ENCODE measurements at places on chromosomes 2 and 18.

DNA sequence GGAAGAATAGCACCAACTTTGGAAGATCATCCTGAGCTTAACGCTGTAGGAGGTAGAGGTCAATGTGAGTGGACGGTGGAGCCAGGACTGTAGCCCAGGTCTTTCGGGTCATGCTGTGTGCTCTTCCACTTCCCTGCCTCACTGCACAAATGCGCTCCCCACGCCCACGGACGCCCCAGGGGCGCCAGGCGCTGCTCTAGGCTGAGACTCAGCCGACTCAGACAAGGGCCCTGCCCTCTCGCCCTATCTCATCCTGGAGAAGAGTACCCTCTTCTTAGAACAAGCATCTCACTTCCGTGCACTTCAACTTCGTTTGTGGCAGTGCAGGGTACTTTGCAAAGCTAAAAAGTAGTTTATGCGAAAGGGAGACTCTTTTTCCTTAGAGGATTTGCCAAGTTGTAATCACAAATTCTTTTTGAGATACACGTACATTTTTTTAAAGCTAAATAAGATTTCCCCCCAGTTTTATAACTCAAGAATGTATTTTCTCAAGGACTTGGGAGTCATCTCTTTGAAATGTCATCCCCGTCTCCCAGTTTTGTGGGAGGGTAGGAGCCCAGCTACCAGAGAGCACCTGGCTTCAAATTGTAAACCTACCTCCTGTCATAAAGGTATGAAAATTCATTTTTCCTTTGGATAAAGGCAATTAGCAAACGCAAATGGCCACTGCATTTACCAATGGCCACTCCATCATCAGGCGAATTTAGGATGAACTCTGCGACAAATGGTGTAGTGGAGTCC, 1.2 kb upstream of the PRELID3A start:
- no peak for DNase-seq

DNA sequence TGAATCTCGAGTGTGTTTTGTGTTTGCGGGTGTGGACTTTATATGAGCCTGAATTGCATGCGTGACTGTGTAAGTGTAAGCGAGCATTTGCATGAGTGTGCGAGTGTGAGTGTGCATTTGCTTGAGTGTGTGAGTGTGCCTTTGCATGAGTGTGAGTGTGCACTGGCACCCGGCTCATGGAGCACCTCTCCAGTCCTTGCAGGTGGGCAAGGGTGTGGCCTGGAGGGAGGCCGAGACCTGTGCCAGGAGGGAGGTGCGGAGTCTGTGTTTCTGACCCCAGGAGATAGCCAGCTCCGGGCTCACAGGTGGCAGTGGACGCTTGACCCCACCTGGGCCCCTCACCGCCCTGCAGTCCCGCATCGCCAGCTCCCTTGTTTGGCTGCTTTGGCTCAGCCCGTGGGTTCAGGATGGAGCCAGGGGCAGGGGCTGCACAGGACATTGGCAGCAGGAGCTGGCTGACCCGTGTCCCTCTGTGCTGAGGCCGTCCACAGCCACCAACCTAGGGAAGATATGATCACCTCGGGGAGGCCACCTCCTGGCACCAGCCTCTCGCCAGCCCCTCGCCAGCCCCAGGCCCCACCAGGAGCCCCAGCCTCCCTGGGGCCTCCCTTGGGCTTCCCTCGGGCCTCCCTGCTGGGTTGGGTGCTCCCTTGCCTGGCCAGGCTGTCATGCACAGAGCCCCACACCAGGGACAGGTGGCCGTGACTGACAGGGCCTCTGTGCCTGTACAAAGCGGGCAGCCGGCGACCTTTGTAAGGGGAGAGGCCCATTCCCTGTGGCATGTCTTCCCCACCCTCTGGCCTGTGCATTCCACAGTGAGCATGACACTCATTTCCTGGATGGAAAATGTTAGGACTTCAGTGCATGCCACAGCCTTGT, 81.6 kb downstream of the PTGR3 start:
- no peak for DNase-seq

DNA sequence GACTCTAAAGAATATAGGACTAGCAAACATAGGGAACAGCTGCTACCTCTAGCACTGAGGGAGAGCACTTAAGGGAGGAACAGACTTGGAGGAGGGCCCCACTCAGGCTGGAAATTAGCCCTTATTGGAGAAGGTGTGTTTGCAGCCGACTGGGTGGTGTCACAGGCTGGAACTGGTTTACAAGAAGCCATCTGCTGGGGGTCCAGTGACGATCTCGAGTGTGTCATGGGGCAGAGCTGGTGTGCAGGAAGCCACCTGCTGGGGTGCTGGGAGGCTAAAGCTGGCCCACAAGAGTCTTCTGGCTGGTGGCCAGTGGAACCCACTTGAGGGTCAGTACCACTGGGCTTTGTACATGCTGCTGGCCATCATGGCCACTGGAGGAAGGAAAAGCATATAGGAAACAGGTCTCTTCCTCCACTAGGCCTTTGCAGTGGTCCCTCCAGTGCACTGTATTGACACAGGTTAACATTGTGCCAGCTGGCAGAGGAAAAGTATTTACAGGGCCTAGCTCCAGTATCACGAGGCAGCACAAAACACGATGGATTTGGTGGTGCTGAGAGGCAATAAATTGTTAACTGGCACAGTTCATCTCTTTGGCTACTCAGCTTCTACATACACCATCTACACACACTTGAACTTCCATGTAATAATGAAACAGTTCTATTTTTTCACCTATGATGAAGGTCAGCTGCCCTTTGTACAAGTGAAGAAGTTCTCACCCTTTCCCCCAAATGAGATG, 43.6 kb downstream of the MAP3K20 start:
- DNase-seq = no peak

DNA sequence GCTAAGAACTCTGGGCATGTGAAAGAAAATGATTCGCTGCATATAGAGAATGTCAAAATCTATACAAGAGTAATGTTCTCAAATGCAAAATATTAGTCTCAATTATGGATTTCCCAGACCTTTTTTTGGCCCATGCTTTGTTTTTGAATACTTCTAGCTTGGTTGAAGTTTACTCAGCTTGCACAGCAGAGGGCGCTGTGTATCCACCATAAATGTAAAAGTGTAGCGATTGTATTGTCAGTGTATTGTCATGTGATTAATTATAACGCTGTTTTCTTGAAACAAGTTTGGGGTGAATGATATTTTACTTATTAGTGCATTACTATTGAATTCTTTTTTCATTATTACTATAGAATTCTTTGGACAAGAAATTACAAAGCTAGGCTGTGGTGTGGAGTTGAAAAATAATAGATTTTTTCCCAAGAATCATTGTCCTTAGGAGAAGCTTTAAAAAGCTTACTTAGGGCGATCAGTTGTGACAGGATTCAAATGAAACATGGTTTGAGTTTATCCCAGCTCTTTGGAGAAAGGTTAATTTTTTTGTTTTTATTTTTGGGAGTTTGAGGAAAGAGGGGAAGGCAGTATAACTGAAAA, 98.3 kb downstream of the PIK3C3 start:
- peak; percentile 31 for DNase-seq

- DNase-seq = no peak
Observed at GRCh38 chr18:78893281-78894032, 86.2 kb upstream of the SALL3 start.

- no peak for DNase-seq
Observed at GRCh38 chr2:12035029-12035720, 288.7 kb downstream of the LPIN1 start.

- no peak for DNase-seq
Observed at GRCh38 chr2:8595811-8596600, 85.8 kb upstream of the ID2 start.

All from activated CD8-positive, alpha-beta memory T cell treated with anti-CD3 and anti-CD28 coated beads for 4 hours (primary cell).